Stimulated activated CD8-positive, alpha-beta memory T cell treated with anti-CD3 and anti-CD28 coated beads, Interleukin-4, amount 100 ng/mL, for 4 hours (primary cell): ENCODE measurements at places on chromosomes 7 and 10.

GRCh38 chr10:25575343-25575742 lies 358.7 kb upstream of the MYO3A start:
- DNase-seq, result no peak

GRCh38 chr10:6721964-6722615 lies 142.0 kb upstream of the PRKCQ start:
- no peak for DNase-seq

DNA sequence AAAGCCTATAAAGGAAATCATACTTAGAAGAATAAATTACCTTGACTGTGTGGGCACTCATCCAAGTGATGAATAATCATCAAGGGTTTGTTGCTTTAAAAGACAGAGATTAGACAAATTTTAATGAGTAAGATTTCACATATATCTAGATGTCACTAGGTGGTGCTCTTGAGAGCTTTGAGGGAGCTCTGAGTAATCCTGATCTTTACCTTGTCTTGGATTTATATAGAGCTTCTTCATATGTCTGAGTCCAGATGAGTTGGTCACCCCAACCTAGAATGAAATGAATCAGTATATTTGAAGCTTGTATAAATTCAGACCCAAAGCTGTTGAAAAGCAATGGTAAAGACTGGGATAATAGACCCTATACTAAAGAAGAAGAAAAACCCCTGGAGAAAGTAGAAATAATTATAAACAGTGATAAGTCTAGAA lies 3.7 kb downstream of the AGR2 start:
- DNase-seq, result no peak

DNA sequence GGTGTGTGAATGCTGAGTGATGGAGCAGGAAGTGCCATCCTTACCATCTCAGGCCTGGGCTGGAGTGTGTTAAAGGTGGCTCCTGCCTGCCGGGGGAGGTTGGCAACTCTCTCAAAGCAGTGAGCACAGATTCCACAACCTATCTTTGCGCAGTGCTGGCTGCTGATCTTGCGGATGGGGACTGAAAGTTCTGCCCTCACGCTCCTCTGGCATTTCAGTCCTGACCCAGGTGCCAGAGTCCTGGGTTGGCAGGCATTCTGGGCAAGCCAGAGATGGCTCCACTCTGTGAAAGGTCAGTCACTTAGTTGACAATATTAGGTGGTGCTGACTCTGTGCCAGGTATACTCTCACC lies 315.5 kb downstream of the RPS24 start:
- no peak for DNase-seq

DNA sequence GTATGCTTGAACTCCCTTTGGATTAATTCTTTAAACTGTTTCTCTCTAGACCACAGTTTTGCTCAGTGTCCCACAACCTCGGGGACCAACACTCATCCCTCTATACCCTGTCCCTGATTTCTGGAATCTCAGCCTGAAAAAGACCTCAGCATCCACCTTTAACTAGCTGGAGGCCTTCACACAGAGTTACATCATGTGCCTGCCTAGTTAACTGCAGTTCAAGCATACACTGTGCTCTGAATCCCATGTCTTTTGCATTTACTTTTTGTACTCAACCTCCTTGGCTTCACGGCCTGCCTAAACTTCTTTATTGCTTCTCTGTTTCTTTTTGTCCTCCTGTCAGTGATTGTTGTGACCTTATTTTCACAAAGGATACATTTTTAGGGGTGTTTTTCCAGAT lies 66.7 kb downstream of the PRKG1 start:
- DNase-seq, result no peak
